Lung (tissue), 17 donors: ENCODE measurements at places on chromosomes 5 and 9.

DNA sequence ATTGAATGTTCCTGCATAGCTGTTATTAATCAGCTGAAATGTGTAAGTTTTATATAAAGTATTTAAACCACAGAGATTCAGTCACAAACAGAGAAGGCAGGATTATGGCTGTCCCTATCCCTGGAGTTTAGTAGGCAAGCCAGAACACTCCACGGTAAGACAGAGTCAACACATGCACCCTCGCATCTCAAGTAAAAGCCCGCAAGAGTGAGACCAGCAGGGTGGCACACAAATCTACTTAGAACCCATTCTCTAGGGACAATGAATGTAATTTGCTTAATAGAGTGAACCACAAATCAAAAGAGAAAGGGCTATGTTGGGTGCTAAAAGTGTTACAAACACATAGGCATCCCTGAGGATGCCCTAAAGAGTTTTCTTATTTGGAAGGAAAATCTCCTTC is 35.1 kb downstream of the LPAR1 start:
- no peaks in the 10 kb centered on the region for H3K36me3 ChIP-seq
- H3K27me3 ChIP-seq, result no peaks in the 10 kb centered on the region
- H3K4me3 ChIP-seq, result no peak overlapping the region

- DNase-seq, result no peak
- no peak overlapping the region for H3K4me3 ChIP-seq
- no peaks in the 10 kb centered on the region for H3K4me1 ChIP-seq
- peaks cover 85% of the 10 kb centered on the region for H3K27me3 ChIP-seq
Measured at GRCh38 chr5:73442996-73443627, 5.5 kb downstream of the FOXD1 start.

DNA sequence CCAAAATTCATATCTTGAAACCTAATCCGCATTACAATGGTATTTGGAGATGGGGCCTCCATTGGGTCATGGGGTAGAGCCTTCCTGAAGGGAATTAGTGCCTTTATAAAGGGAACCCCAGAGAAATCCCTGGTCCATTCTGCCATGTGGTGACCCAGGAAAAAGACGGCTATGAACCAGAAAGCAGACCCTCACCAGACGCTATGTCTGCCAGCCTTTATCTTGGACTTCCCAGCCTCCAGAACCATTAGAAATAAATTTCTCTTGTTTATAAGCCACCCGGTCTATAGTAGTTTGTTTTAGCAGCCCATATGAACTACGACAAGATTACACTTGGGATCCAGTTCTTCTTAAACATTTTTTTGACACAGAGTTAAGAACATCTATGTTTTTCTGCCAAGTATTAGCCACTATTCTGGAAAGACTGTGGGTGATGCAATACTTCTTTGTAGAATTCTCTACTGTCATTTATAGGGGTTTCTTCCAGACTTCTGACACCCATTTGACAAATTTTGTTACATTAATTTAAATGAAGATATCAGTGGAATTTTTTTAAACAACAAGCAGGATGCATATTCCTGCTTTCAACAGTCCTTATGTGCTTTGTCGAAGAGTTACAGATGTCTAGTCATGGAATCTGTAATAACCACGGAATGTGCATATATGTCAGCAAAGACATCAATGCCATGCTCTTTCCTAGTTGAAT is 572.4 kb downstream of the NR2F1-AS1 start:
- no peak overlapping the region for H3K4me3 ChIP-seq
- H3K36me3 ChIP-seq, result no peaks in the 10 kb centered on the region
- no peak for DNase-seq
- no peaks in the 10 kb centered on the region for H3K27me3 ChIP-seq
- no peak overlapping the region for H3K27ac ChIP-seq
- H3K4me1 ChIP-seq, result no peaks in the 10 kb centered on the region

- no peaks in the 10 kb centered on the region for H3K4me1 ChIP-seq
- H3K27ac ChIP-seq, result no peak overlapping the region
- no peak for DNase-seq
- H3K27me3 ChIP-seq, result no peaks in the 10 kb centered on the region
- H3K4me3 ChIP-seq, result no peak overlapping the region
Measured at GRCh38 chr5:179128041-179128365, 67.8 kb downstream of the ZNF354C start.

- H3K4me1 ChIP-seq, result peaks cover 10% of the 10 kb centered on the region
- H3K27ac ChIP-seq, result no peak overlapping the region
- DNase-seq, result no peak
- no peak overlapping the region for H3K4me3 ChIP-seq
Measured at GRCh38 chr5:59673438-59674058, 220.0 kb downstream of the PDE4D start.

- no peaks in the 10 kb centered on the region for H3K36me3 ChIP-seq
- H3K27ac ChIP-seq, result no peak overlapping the region
- no peaks in the 10 kb centered on the region for H3K27me3 ChIP-seq
- H3K4me3 ChIP-seq, result no peak overlapping the region
- DNase-seq, result no peak
Measured at GRCh38 chr9:16732546-16732945, 137.9 kb downstream of the BNC2 start.

GRCh38 chr5:10702040-10702629 is 58.9 kb downstream of the DAP start:
- H3K4me3 ChIP-seq, result no peak overlapping the region
- no peaks in the 10 kb centered on the region for H3K4me1 ChIP-seq
- no peak for DNase-seq
- peak overlapping the region; percentile 11 for H3K27ac ChIP-seq

GRCh38 chr5:82982846-82983245 is 94.3 kb downstream of the TMEM167A start:
- H3K27ac ChIP-seq, result no peak overlapping the region
- H3K4me3 ChIP-seq, result no peak overlapping the region
- no peak for DNase-seq
- no peaks in the 10 kb centered on the region for H3K36me3 ChIP-seq
- H3K27me3 ChIP-seq, result no peaks in the 10 kb centered on the region

DNA sequence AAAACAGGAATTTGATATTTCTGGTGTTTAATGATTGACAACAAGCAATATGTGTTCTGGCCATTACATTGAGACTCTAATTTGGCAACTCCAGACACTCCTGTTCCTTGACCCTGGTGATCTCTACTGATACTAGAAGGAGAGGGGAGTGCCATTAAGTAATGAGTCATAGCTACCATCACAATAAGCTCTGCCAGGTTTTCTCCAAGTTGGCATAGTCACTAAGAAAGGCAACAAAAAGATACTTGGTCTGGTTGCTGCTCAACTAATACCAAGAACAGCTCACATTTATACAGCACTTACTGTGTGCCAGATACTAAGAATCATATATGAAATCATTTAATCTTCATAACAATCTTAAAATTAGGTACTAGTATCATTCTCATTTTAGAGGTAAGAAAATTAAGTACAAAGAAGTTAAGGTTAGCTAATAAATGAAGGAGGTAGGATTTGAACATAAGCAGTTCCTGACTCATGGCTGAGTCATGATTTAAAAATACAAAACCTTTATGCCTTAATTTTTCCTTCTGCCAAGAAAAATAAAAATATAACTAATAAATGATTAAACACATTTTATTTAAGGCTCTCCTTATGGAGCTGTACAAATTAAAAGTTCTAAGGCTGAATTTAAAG is 19.9 kb upstream of the PRXL2C start:
- H3K4me1 ChIP-seq, result no peaks in the 10 kb centered on the region
- H3K36me3 ChIP-seq, result no peaks in the 10 kb centered on the region
- H3K27ac ChIP-seq, result no peak overlapping the region
- DNase-seq, result no peak
- H3K27me3 ChIP-seq, result no peaks in the 10 kb centered on the region

DNA sequence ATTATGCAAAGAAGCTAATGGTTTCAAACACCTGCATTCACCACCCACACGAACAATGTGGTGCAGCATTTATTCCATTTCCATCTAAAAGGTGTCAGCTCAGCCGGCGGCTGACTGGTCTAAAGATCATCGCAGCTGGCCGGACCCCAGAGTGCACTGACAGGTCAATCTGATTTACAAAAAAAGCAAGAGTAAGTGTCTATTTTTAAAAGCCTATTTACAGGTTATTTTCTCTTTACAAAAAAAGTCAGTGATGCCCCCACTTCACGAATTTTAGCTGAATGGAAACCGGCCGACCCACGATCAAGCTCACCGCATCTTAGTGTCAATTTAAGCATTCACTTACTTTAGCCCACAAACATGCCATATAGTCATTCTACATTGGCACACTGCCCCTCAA is 58.3 kb downstream of the SEMA4D start:
- no peak for DNase-seq
- H3K4me1 ChIP-seq, result no peaks in the 10 kb centered on the region
- H3K27ac ChIP-seq, result peak overlapping the region; percentile 77
- H3K27me3 ChIP-seq, result no peaks in the 10 kb centered on the region
- H3K4me3 ChIP-seq, result no peak overlapping the region

DNA sequence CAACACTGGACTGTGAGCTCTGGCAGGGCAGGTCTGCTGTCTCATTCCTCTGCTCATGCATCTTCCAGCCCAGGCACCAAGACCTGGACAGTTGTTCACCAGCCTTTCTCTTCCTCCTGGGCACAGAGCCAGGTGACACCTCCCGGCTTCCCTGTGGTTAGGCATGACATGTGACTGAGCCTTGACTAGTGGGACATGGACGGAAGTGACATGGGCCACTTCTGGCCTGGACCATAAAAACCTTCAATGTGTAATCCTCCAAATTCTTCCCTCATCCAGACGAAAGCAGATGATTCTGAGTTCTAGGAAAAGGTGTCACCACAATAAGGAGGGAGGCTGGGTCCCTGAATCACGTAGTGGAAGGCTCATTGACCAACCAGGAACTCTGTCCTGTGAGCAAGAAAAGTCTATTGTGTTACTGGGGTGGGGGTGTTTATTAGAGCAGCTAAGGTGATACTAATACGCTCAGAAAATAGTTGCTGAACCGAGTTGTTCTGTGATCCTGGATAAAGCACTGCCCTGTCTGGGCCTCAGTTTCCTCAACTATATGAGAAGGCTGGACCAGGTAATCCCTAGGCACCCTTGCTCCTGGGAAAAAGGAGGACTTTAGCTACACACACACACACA is 26.6 kb upstream of the CRB2 start:
- no peaks in the 10 kb centered on the region for H3K27me3 ChIP-seq
- DNase-seq, result no peak
- no peak overlapping the region for H3K27ac ChIP-seq
- H3K36me3 ChIP-seq, result no peaks in the 10 kb centered on the region

- H3K4me3 ChIP-seq, result no peak overlapping the region
- DNase-seq, result no peak
- peaks cover 2% of the 10 kb centered on the region for H3K4me1 ChIP-seq
- H3K27me3 ChIP-seq, result no peaks in the 10 kb centered on the region
- H3K36me3 ChIP-seq, result no peaks in the 10 kb centered on the region
Measured at GRCh38 chr9:77547106-77547730, 100.9 kb downstream of the GNA14 start.

DNA sequence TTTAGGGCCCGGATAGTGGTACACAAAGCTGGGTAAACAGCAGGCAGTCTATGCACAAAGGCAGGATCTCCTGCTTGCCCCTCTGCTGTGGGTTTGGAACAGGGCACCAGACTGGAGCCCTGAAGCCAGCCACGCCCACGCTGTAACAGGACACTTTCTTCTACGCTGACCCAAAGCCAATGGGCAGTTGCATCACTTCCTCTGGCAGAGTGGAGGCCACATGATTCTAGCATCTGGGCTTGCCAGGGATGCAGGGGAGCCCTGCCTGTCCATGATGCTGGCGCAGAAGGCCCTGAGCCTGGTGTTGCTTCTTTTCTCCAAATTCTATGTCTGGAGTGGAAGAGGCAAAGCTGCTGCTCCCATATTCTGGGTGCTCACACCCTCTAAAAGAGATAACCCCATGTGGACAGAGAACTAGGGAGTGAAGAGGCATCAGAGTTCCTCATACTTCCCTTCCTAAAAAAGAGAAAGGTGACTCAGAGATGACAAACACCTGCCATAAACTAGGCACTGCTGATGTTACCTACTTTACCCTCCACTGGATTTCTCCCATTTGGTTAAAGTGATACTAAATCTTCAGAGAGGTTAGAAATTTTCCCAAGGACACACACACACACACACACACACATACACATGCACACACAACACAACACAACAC is 260.3 kb upstream of the KLF4 start:
- H3K36me3 ChIP-seq, result no peaks in the 10 kb centered on the region
- H3K4me1 ChIP-seq, result peaks cover 15% of the 10 kb centered on the region
- peak; percentile 88 for DNase-seq
- no peaks in the 10 kb centered on the region for H3K27me3 ChIP-seq
- H3K27ac ChIP-seq, result peak overlapping the region; percentile 86
